ENCODE measurements at places on chromosomes 2 and 18.

DNA sequence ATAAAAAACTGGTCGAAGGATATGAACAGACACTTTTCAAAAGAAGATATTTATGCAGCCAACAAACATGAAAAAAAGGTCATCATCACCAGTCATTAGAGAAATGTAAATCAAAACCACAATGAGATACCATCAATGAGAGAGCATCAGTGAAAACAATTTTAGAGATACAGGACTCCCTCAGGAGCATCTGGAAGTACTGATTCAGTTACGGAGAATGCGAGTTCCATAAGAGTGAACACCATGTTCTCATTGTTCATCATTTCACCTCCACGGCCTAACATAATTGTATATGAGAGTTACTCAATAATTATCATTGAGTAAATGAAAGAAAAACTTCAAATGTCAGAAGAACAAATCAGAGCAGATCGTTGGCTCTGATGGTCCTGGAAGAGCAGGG is 140.9 kb upstream of the TANK start:
- no peak for DNase-seq

DNA sequence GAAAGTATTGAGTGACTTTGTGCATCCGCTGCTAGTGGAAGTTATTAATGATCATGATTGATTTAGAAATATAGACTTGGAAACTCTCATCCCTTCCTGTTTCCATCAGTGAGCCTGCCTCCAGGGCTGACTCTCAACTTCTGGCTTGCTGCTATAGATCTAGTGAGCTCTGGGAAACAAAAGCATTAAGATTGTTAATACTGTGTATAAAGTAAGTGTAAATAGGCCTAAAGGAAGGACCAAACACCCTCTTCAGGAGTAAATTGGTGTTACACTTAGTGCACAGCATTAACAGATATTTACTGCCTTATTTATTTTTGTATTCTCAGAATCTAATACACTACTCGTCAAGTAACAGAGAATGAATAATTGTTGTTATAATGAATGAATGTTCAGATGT is 285.6 kb downstream of the THSD7B start:
- no peak for DNase-seq

DNA sequence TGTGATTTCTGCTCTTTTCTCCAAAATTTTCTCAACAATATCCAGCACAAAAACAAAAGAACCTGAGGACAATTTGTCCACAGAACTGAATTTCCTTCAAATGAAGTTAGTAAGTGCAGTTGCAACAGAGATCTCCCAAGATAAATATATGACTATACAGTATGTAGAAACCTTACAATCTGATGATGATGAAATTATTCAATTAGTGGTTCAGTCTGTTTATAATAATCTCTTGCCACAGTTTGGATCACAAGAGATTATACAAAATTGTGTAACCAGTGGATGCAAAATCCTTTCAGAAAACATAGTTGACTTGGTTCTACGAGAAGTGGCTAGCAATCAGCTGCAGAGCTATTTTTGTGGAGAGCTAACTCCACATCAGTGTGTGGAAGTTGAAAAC is 68.7 kb downstream of the FSIP2 start:
- no peak for DNase-seq

- DNase-seq, result no peak
Measured at GRCh38 chr18:32237049-32237448, 47.2 kb downstream of the MEP1B start.

DNA sequence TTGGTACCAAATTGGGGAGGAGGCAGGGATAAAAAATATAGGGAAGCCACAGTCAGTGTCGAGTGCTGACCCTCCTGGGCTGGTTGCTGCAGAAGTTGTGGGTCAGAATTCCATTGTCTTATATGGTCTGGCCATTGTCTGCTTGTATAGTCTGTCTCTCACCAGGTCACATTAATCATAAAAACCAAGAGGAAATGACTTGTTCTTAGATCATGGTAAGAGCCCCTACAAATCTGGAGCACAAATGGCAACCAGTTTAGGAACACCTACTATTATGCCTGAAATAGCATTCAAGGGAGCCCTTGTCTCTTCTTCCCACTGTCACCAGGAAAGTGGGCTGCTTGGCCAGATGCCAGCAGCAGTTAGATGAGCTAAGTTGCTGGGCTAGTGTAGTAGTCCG is 119.7 kb upstream of the RMP24 start:
- DNase-seq, result no peak
